ENCODE measurements at places on chromosomes 7 and 10.

DNA sequence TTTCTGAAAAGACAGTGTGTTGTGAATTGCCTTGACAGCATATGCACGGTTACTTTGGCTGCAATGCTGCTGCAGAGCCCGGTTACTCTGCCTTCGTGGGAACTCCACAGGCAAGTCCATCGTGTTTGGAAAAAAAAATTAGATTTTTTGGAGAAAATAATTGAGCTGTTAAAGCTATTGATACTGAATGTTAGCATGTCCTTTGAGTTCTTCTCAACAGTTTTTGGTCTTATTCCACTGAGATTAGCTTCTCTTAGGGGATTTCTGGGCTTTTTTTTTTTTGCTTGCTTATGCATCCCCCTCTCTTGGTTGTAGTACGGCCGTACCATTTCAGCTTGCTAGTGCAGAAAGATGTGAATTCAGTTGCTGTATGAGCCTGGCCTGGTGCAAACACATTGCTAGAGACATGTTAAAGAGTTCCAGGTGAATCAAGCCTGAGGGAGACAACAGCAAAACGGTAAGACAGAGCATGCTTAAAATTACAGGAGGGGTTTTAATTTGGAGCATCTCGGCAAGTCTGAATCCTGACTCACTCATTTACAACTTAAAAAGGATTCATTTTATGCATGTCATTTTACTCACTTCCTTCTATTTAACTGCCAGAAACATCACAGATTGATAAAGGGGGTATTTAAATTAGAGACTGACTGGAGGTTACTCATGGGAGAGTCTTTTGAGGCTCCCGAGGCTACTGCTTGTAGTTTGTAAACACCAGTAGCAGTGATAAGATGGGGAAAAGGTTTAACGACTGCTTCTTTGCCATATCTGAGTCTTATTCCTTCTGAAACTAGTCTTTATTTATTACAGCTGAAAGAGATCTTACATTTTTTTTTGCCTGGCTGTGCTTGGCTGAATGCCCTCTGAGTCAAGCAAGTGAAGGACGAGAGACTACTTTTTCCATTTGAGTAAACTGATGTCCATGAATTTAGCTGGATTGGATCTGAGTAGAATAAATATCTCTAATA is 113.7 kb downstream of the CDK14 start:
- no peak for DNase-seq

- DNase-seq: peak; percentile 51
These were observed 55.2 kb downstream of the FHIP2A start for GRCh38 chr10:114876602-114877300.

DNA sequence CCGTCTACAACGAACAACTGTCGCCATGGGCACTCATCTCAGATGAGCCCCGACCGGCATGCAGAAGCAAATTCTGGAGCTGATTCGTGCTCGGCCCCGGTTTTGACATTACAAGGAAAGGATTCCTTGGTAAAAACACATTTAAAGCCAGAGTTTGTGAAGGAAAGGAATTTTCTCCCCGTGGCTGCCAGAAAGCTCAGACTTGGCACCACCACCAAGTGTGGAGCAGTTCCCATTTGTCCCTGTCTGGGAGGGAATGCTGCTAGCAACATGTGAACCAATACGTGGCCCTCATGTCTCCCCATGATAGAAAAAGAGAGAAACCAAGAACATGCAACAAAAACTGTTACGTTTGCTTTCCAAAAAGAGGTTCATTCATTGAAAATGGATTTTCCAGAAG is 55.2 kb upstream of the DDC start:
- no peak for DNase-seq

GRCh38 chr7:90642978-90643377 is 46.9 kb downstream of the CDK14 start:
- no peak for DNase-seq

- DNase-seq: no peak
These were observed 593.4 kb upstream of the GHITM start for GRCh38 chr10:83545901-83546391.

GRCh38 chr7:20786779-20787659 is at the start of gene SP8:
SP8 (minus strand) TSS chr7:20786886; CDS start chr7:20786798, 88 bp downstream.
- peak; percentile 82 for DNase-seq

DNA sequence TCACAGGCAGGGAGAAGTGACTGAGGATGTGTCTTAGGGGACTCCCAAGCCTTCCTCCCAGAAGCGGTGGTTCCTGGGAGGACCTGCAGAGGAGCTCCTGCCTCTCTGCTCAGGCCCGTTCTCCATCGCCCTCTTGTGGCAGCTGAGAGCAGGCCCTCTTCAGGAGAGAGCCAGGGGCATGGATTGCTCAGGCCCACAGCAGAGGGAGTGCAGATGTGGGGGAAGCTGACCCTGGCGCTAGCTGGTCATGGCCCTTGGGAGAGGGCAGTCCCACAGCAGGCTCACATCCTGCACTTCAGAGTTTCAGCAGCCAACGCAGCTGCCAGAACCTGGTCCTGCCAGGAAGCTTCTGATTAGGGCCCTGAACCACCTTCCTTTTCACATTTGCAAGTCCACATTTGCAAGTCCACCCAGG is 94.8 kb upstream of the TARP start:
- no peak for DNase-seq

GRCh38 chr7:110177463-110177862 is 913.5 kb upstream of the LRRN3 start:
- no peak for DNase-seq

DNA sequence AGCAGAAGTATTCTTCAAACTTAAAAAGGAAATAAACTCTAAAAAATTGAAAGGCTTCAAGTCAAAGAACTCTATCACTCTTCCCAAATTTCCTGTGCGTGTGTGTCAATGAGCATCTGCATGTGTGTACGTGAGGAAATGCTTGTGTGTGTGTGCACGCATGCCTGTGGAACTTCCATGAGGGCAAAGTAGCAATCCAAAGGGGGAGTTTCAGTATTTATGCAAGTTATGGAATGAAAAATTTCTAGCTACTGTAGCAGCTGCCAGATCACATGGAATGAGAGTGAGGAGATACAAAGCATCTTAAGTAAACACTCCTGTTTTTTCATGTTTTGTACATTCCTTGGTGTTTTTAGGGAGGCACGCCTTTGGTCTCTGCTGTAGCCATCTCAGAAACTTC is 152.6 kb downstream of the RAPGEF5 start:
- DNase-seq: no peak

- no peak for DNase-seq
These were observed 142.6 kb downstream of the PLXDC2 start for GRCh38 chr10:19958787-19959186.

DNA sequence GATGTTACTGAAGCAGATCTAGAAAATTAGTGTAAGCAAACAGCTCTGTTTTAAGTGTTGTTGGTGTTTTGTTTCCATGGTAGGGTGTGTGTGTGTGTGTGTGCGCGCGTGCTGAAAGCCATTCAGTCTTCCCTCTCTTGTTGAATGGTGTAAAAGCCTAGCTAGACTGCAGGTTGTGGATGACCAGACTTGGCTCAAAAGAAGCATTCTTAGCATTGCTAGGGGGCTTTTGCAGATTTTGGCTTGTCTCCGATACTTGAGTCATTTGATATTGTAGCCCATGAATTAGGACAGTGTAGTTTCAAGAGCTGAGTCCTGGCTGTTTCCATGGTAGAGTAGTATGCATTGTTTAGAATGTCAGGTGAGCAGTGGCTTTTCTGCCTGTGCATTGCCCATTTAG is 99.1 kb downstream of the SND1 start:
- peak; percentile 4 for DNase-seq

- no peak for DNase-seq
These were observed 13.1 kb upstream of the TRDMT1 start for GRCh38 chr10:17214526-17214925.

DNA sequence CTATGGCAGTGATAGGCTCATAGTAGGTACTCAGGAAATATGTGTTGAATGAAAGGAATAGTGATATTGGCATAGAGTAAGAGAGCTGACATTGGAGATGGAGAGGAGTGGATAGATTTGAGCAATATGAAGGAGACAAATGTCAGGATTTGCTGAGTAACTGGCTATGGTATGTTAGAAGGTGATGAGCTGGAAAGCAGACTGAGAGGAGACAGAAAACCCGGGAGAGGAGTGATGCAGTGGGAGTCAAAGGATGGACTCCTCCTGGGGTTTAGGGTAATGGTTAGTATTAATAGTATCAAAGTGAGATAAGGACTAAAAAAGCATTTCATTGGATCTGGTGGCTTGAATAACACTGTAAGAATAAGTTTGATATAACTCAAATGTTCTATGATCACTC is 64.8 kb downstream of the CD36 start:
- no peak for DNase-seq

Measured in DMS153 (cell line).